ENCODE measurements at places on chromosomes 4 and X.
A peak's percentile ranks its signal among the peaks of the same experiment; 100 is the strongest.

- DNase-seq: no peak
These were observed 104.3 kb downstream of the RTL9 start for GRCh38 chrX:110462957-110463356.

GRCh38 chr4:107492566-107492965, 227.5 kb downstream of the PAPSS1 start:
- no peak for DNase-seq

GRCh38 chr4:10023806-10024205, 2.5 kb upstream of the SLC2A9 start:
- DNase-seq: no peak

DNA sequence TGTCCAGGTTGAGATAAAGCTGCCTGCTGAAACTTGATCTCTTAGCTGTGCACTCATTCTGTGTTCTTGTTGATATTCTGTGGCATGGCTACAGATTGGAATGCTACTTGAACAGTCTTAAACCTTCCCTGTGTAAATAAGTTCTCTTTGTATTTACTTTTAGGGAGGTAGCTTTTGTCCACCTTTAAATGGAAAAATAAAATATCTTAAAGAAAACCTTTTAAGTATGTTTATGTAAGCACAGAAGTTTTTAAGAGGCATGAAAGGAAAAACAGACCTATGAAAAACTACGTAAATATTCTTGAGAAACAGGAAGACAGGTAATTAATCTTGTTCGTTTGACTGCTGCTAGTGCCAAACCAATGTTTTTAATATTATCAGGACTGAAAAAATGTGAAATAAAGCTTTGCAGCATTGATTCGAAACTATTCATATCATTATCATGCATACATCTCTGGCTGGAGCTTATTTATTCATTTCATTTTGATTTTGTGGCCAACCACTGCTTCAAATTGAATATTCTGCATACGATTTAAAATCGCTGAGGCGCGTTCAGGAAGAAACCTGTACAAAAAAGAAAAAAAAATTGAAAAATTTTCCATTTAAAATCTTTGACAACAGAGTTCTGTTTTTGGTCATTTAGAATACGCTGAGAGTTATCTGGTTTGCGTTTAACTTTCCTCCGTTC, 17.8 kb downstream of the HSD17B13 start:
- DNase-seq: no peak

GRCh38 chr4:55340266-55340665, 5.8 kb upstream of the SRD5A3 start:
- DNase-seq: no peak

DNA sequence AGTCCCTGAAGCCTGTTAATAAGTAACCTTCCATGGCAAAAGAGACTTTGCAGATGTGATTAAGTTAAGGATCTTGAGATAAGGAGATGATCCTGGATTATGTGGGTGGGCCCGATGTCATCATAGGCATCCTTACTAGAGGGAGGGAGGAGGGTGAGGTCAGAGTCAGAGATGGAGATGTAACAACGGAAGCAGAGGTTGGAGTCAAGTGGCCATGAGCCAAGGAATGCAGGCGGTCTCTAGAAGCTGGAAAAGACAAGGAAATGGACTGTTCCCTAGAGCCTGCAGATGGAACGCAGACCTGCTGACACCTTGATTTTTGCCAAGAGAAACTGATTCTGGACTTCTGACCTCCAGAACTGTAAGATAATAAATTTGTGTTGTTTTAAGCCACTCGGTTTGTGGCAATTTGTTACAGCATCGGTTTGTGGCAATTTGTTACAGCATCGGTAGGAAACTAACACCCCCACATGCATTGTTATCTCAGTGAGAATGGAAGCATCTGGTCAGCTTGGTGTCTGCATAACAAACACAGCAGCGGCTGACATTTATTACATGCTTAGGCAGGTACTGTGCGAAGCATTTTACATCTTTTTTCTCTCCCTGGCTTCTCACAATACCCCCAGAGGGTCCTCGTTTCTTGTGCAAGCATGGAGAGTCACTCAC, 55.6 kb downstream of the CLDN34 start:
- peak; percentile 30 for DNase-seq

GRCh38 chr4:181897935-181898334, 345.3 kb upstream of the TENM3 start:
- DNase-seq: peak; percentile 4

- DNase-seq: no peak
These were observed 10.1 kb downstream of the ANXA3 start for GRCh38 chr4:78561677-78562076.

- no peak for DNase-seq
These were observed 9.4 kb upstream of the GPR173 start for GRCh38 chrX:53039236-53039635.

DNA sequence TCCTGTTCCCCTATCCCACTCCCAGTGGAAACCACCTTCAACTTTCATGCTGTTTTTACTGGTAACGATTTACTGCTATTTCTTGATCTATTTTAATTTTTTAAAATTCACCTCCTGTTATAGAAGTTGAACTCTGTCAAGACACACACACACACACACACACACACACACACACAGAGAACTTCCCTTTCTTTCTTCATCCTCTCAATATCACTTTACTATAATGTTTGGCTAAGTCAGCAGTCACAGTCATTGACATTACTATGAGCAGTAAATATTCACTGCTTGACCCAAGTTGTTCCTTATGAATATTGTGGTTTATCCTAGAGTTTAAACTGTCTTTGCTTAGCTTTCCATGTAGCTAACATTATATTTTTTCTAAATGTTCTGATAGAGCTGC, 24.0 kb upstream of the SGMS2 start:
- DNase-seq: no peak

DNA sequence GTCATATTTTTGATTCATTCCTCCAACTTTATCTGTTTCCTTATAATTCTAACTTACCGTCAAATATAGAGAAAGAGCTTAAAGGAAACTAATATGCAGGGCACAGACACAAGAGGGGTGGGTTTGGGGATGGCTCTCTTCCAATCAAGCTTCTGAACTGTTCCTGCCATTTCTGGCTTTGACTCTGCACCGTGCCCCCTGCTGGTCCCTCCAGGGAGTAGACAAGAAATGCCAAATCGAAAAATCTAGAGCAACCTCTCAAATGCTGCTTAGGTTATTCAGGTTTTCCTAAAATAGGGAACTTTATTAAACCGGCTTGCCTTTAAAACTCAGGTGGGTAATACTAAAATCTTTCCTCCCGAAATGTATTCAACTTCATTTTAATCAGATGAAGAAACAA, 39.8 kb upstream of the VCX3A start:
- DNase-seq: peak; percentile 44

Data from A673 (cell line).